ENCODE measurements at places on chromosomes 16 and 17. TPM values are rescaled to one million over a fixed set of nuclear protein-coding genes. Genes with fewer than 3 reads are reported as not detected.

ABHD15 gene
- total RNA-seq, result 6.3 TPM

C1QL1 gene
- total RNA-seq, result 4.1 TPM

ACE gene
- total RNA-seq, result 8.7 TPM

DNA sequence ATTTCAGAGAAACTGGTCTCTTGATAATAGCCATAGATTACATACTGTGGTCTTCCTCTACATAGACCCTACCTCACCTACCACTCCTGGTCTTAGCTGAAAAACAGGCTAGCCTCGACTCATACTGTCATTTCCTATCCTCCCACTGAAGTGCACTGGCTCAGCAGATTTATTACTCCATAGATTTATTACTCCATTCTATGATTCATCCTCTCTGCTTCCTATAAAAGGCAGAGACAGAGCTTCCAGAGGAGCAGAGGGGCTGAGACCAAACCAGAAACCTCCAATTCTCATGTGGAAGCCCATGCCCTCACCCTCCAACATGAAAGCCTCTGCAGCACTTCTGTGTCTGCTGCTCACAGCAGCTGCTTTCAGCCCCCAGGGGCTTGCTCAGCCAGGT, at the start of gene CCL7:
Gene CCL7 (plus strand): TSS at position 253 of the 400 bp plus-strand sequence. CDS start 70 bp downstream, at position 323.
- DNase-seq, result no peak

DNA sequence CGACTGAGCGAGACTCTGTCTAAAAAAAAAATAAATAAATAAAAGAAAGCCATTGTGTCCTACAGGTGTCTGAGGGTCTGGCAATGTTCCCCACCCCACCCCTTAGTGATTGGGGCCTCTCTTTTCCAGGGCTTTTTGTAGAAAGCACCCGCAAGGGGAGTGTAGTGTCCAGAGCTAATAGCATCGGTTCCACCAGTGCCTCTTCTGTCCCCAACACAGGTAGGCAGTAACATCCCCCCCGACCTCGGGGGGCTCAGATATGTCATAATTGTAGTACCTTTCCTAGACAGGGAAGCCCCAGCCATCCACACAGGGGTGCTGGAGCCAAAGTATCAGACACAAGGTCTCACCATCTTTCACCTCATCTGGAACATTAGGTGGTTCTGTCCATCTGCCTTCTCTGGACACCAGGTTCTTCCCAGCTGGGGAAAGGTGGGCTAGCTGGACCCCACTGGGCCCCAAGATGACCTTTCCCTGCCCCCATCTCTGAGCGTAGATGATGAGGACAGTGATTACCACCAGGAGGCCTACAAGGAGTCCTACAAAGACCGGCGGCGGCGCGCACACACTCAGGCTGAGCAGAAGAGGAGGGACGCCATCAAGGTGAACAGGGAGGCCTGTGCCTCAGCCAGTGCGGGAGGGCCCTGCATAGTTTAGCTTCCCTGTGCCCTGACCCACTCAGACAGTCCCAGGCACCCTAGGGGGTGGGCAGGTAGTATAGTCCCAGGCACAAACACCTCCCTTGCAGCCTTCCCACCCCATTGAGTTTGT, 1.6 kb downstream of the MLX start:
- DNase-seq, result no peak

DNA sequence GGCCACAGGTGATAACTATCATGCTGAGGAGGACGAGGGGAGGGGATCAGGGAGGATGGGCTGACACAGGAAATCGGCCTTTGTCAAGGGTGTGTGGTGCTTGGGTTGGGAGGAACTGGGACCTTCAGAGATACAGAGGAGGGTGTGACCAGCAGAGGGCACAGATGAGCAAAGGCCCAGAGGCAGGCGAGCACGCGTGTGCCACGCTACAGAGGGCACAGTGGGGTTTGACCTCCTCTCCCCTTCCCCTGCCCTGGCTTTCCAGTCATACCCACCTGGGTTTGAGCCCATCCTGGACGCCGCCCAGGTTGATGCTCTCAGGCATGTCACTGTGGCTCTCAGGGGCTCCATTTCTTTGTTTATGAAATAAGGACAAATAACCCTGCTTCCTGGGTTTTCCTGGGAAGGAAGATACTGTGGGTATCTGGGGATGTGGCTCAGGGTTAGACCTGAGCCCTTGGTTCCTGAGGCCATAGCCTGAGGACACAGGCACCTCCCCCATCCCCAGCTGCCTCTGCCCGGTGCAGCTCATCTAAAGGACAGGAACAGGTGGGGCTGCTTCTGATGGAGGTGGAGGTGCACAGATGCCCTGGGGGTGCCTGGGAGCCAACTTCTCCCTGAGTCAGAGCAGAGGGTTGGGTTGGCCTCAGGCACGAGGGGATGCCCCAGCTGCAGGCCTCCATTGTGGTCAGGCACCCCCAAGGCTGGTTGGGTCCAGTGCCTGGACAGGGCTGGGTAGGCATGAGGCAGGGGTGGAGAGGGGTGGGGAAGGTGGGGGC, 51.8 kb downstream of the BEAN1 start:
- peak; percentile 78 for DNase-seq

GRCh38 chr17:61076621-61077031, 323.0 kb upstream of the TBX2 start:
- DNase-seq, result no peak

- no peak for DNase-seq
These were observed 209.4 kb upstream of the CIBAR2 start for GRCh38 chr16:85321509-85322271.

- peak; percentile 88 for DNase-seq
These were observed 608 bp downstream of the AXIN2 start for GRCh38 chr17:65560628-65561451.

Measured in PC-3 (cell line).